ENCODE measurements at places on chromosomes 6 and 20.
A peak's percentile ranks its signal among the peaks of the same experiment; 100 is the strongest.

GRCh38 chr6:72783666-72784065 lies 161.8 kb downstream of the KCNQ5 start:
- no peak for DNase-seq

DNA sequence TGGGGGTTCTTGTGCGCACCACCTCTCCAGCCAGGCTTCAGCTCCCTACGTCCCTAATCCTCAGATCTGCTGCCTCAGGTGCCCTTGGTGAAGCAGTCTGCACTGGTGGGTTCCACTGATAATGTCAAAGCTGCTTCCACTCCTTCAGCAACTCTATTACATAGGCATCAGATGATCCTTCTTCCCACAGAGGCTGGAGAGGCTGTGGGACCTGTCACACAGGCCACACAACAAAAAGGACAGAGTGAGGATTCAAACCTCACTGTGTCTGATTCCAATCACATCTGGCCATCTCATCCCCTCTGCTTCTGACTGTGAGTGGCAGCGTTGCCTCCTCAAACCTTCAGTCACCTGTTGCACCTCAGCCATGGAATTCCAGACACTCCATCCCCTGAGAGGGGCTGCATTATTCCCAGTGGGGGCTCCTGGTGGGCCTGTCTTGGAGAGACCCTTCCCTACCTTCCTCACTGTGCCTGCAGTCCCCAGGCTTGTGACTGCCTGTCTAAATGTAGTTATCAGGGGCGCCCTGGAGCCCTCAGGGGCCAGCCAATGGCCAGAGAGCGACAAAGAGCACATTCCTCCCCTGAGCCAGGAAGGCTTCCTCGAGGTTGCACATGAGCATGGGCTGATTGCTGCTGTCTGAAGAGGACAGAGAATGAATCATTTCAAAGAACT lies 211.4 kb upstream of the ECI2 start:
- no peak for DNase-seq

- DNase-seq, result peak; percentile 58
Measured at GRCh38 chr6:68718385-68719073, 83.4 kb downstream of the ADGRB3 start.

- no peak for DNase-seq
Measured at GRCh38 chr6:164069350-164069990, 655.0 kb downstream of the QKI start.

- no peak for DNase-seq
Measured at GRCh38 chr20:62536871-62537401, 61.1 kb upstream of the GATA5 start.

- no peak for DNase-seq
Measured at GRCh38 chr6:45086360-45087084, 241.6 kb upstream of the RUNX2 start.

DNA sequence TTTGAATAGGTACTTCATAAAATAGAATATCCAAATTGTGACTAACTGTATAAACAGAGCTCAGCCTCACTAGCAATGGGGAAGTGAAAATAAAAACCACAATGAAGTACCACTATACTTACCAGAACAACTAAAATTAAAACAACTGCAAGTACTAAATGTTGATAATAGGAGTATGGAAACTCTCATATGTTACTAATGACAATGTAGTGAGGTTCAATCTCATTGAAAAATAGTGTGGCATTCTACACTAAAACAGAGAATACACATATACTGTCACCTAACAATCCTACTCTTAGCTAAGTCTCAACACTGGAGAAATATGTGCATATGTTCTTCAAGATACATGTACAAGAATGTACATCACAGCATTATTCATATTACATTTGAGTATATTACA lies 132.0 kb upstream of the CARMIL1 start:
- DNase-seq, result no peak

DNA sequence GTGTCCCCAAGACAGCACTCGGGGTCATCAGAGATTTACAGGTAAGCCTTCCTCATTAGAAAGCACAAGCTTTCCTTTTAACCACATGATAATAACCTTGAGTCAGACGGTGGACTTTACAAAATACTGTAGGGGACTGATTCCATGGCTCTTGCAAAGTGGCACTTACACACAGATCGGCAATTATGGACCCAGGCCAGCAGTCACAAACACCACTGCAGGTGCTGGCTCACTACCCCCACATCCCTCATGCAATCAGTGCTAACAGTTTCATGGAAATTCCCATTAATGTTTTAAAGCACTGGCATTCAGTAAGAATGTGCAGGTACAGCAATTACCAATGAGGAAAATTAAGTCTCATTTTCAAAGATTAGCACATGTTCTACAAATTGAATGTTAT lies 516.5 kb downstream of the PRKN start:
- DNase-seq, result no peak

GRCh38 chr6:125944434-125944816 lies 12.1 kb upstream of the HINT3 start:
- DNase-seq, result no peak

DNA sequence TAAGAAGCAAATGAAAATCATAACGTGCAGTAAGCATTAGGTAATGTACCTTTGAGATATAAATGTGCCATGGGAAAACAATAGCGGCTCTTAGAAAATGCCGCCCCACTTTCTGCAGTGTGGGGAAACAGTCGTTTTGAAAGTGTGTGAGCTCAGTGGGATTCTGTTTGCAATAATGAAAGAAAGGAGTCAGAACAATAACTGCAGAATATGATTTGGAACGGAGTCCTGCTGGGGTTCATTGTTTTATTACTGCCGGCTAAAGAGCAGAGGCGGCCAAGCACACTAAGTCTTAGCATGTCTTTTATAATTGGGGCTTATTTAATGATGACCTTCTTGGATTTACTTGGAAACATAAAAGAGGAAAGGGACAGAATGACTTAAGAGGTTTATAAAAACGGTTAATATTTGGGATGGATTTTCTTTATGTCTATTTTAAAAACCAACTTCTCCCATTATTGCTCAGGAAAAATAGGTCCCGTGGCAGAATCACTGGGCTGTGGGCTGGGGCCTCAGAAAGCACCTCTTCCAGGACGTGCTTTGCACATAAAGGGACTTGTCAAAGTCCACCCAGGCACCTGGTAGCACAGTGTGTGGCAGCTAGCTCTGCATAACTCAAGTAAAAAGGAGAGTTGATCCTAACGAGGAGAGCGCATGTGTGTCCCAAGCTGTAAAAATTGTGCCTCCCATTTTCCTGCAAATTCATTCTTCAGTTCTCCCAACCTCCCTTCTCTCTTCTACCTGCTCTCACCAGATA lies 44.0 kb upstream of the SLC22A16 start:
- no peak for DNase-seq

DNA sequence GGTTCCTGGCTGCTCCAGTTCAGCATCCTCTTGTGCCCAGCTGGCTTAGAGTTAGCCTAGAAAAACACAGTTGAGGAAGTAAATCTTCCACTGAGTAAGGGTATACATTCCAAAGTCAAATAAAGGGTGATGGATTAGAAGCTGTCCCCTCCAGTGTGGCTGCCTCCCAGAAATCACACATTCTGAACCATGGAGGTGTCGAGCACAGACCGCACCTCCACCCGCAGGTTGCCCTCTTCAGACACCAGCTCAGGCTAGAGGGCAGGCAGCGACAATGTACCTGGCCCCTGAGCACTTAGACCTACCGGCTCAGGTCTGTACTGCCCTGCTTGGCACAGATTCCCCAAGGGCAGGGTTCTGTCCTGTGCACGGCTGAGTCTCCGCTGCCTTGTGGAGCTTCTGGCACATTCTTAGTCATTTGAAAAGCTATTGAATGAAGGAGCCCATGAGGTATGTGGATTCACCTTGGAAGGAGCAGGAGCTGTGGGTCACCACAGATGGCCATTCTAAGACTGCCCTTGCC lies 118.1 kb downstream of the FAM120B start:
- peak; percentile 29 for DNase-seq

GRCh38 chr20:43198607-43199006 lies 8.9 kb upstream of the PTPRT start:
- no peak for DNase-seq

- DNase-seq, result no peak
Measured at GRCh38 chr6:74851596-74851995, 354.3 kb downstream of the COL12A1 start.

GRCh38 chr6:90088009-90088408 lies 193.7 kb downstream of the GJA10 start:
- no peak for DNase-seq

- peak; percentile 54 for DNase-seq
Measured at GRCh38 chr20:64083378-64083803, 807 bp downstream of the LKAAEAR1 start.

GRCh38 chr20:17806739-17807441 lies 107.1 kb downstream of the BANF2 start:
- no peak for DNase-seq

DNA sequence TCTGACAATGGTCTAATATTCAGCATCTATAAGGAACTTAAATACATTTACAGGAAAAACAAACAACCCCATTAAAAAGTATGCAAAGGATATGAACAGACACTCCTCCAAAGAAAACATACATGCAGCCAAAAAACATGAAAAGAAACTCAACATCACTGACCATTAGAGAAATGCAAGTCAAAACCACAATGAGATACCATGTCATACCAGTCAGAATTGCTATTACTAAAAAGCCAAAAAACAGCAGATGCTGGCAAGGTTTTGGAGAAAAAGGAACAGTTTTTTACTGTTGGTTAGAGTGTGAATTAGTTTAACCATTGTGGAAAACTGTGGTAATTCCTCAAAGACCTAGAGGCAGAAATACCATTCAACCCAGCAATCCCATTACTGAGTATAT lies 339.0 kb upstream of the ADGRB3 start:
- DNase-seq, result no peak

DNA sequence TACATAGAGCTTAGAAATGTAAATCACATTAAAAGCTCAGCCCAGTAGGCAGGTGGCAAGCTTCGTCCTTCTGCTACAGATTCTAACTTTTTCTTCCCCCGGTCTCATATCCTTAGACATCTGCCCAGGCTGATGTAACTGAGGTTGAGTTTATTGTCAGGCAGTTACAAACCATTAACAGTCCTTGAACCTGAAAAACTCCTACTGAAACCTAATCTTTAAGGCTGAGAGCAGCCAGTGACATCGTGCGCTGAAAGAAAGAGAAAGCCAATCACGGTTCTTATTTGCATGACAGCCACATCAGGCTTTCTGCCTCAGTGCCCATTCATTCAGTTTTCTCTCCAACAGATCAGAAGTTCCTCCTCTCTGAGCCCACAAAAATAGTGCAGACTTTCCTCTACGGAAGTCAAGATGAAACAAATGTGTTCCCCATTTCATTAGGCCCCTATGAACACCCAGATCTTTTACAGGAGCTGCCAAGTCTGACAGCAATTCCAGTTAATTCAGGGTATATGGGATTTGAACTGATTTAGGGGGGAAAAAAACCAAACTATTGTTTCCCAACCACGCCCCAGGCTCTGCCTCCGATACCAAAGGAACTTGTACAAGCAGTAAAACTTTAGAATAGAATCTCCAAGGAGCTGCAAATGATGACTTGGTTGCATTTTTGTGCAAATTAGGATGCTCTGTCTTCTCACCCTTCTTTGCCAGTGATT lies at the start of gene NHSL1:
TSS of gene NHSL1 (minus strand) at position 192 of the 716 bp plus-strand sequence. CDS start 204 bp downstream, outside the sequence.
- DNase-seq, result peak; percentile 57

DNA sequence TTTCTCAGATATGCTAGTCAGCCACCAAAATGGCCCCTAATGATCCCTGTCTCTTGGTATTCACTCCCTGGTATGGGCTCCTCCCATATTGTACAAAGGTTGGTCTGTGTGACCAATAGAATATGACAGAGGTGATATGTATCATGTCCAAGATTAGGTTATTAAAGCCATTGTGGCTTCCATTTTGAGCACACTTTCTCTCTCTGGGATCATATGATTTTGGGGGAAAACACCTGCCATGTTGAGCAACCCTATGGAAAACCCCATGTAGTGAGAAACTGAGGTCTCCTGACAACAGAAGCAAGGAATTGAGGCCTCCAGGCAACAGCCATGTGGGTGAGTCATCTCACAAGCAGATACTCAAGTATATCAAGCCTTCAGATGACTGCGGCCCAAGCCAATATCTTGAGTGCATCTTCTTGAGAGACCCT lies 7.1 kb upstream of the ZNF318 start:
- no peak for DNase-seq

GRCh38 chr6:103105686-103106085 lies 1712.2 kb downstream of the GRIK2 start:
- DNase-seq, result no peak

DNA sequence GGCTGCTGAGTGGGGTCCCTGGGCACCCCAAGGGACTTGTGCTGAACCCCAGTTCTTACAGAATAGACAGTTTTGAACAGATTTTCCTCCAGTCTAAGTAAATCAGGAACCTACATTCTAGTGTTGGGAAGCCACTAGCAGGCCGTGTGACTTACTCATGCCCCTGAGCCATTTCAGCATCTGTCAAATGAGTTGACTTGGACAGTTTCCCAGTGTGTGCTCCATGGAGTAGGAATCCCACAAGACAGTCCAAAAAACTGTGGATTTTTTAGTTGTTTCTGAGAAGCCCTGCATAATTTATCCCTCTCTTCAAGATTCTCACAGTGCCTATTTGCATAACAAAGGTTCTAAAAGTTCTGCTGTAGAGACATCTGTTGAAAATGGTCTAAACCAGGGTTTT lies 2.1 kb downstream of the GABRR2 start:
- DNase-seq, result no peak

DNA sequence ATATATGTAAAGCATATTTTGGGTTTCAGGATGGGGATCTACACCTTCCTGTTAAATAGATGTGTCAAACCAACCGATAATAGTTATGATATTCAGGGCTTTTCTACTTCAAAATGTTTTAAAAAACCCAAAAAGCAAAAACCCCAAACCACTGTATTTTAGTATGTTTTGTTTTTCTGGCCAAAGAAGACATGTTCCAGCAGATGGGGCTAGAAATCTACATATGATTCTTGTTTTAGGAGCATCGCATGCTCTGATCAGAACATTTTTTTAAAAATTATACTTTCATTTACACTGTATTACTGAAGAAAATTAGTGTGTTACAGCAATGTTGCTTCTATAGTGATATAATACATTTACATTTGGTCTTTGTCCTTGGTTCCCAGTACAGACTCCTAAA lies 11.0 kb downstream of the RMND1 start:
- DNase-seq, result no peak

DNA sequence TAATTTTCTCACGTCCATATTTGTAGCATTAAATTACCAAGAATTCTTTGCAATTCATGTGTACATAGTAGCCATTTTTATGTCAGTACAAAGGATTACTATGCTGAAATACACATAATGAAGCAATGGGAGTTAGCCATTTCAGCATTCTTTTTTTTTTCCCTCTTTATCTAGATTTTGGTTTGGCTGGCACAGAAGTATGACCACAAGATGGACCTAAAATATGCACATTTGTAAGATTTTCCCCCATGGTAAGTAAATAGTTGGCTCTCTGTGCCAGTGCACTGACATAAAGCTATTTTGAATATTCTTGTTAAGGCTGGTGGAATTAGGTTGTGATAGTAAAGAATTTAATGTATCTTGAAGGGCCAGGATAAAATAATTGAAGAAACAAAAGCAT lies 486.1 kb upstream of the BTBD3 start:
- no peak for DNase-seq

All from NCI-H510A treated with DMSO at 0.1 percent for 48 hours (cell line).